ENCODE measurements at places on chromosomes 6 and 20.
A peak's percentile ranks its signal among the peaks of the same experiment; 100 is the strongest.

GRCh38 chr20:10263385-10264165 is 44.9 kb downstream of the SNAP25 start:
- peak; percentile 8 for DNase-seq

DNA sequence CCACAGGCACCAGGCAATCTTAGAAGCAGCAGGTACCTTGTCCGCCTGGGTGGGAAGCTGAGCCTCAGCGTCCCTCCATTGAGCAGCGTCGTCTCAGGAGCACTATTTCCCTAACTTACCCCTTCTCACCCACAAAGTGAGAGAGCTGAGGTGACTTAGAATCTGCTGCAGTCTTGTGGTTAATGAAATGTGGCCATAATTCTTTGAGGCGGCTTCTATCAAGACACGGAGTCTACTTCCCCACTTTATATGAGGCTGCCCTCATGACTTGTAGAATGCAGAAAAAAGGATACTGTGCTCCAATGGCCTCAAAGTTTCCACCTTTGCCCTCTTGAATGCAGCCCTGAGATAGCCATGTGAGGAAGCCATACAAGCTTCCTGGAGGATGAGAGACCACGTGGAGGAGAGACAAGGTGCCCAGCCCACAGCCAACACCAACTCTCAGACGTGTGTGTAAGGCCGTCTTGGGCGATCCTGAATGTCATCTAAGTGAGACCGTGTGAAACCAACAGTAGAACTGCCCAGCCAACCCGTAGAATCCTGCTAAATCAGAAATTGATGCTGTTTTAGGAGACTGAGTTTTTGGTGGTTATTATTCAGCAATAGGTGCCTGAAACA is 9.1 kb upstream of the TAGAP start:
- no peak for DNase-seq

DNA sequence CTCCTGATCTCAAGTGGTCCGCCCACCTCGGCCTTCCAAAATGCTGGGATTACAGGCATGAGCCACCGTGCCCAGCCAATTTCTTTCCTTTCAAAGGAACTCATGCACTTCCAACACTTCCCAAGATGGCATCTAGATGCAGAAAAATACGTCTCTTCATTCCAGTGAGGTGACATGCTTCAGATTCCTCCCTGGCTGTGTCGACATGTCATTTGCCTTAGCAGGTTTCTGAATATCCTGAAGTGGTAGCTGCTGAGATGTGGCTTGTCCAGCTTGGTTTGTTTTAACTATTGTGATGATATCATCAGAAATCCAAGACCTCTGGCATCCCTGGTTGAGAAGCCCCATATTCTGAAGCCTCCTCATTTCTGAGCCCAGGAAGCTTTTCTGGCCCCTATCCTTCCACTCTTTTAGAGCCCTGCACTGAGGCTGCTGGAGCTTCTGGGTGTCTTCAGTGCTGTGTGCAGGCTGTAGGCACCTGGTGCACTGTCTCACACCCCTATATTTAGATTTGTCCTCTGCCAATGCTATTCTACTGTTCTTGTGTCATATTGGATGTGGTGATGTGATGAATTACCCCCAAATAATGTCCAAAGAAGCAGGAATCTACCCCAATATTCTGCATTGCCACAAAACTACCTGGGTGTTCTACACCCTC is 73.3 kb upstream of the E2F3 start:
- no peak for DNase-seq

DNA sequence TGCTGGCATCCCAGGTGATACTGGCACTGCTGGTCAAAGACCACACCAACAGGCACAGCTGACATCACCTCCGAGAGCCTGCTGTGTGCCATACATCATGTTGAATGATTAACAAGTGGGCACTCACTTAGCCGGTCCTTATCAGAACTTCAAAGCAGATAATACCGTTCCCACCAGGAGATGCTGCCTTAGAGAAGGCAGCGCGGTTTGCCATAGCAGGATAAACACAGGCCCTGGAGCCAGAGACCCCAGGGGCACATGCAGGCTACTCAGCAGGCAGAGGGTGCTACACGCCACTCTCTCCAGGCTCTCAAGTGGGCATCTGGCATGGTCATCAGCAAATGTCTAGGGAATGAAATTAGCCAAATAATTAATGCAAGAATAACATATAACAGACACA is 86.5 kb upstream of the CST7 start:
- no peak for DNase-seq

GRCh38 chr6:19757036-19757435 is 80.1 kb upstream of the ID4 start:
- DNase-seq = no peak

- no peak for DNase-seq
Measured at GRCh38 chr6:151376440-151376839, 14.9 kb downstream of the ZBTB2 start.

DNA sequence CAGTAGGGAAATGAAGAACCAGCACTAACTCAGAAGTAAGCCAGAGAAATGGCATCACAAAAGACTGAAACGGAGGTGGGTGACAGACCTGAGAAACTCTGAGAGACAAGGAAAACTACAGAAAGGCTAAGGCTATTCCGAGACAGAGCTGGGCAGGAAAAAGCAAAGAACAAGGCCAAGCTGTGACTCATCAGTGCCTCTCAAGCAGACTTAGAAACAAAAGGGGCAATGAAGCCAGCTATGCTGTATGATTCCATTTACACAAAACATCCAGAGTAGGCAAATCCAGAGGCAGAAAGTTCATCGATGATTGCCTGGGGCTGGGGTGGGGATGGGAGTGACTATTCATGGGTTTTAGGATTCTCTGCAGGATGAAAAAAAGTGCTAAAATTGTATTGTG is 50.0 kb downstream of the SLC23A2 start:
- DNase-seq = peak; percentile 57

- DNase-seq = no peak
Measured at GRCh38 chr6:100096341-100096740, 102.3 kb upstream of the MCHR2 start.

DNA sequence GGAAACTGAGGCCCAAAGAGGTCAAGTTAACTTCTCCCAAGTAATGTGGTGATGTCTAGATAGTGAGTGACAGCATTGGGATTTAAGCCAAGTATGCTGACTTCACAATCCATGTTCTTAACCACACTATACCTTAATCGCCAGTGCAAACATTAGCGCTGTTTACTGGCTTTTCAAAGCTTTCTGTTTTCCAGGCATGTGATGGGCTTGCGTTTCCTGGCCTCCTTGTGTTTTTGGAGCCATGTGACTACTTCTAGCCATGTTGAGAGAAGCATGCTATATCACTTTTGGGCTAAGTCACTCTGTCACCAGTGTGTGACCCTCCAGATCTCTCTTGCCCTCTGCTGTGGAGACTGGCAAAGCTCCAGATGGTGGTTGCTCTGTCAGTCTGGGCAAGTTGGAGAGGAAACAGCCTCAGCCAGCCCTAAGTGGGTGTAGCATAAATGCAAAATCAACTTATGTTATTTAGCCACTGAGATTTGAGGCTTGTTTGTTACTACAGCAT is 76.9 kb downstream of the ANKRD6 start:
- DNase-seq = no peak

DNA sequence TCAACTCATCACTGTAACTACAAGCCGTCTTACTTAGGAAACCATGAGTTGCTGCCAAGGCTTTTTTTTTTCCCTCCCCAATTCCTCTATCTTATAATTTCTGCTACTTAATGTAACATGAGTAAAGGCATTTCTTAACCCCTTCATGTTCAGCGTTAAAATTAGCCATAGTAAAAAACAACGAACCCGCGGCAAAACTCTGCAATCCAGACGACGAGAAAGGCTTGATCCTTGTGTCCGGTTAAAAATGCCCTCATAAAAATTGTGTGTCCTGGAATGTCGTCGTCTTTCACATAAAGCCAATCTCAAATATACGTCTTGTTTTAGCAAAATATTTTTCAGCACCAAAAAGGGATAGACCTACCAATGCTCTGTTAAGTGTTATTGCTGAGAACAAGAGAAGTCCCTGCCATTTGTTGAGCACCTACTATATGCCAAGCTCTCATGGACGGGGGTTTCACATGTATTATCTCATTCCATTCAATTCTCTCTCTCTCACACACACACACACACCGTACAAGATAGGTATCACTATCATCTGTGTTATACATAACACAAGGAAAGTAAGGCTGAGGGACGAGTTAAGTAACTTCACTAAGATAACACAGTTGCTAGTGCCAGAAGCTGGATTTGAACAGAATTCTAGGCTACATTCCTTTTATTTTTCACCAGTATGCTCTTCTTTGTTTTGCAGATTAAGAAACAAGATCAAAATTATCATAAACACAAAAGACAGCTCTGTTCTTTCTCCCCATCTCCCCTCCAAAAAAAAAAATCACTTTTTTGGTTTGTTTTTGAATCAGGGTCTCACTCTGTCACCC is 683 bp upstream of the ARHGAP18 start:
- no peak for DNase-seq

- DNase-seq = no peak
Measured at GRCh38 chr6:5744497-5744896, 262.2 kb downstream of the NRN1 start.

- DNase-seq = no peak
Measured at GRCh38 chr6:158168040-158168289, at the start of gene SERAC1. SERAC1 (minus strand) TSS chr6:158168262; CDS start chr6:158158363, 9,899 bp downstream.

DNA sequence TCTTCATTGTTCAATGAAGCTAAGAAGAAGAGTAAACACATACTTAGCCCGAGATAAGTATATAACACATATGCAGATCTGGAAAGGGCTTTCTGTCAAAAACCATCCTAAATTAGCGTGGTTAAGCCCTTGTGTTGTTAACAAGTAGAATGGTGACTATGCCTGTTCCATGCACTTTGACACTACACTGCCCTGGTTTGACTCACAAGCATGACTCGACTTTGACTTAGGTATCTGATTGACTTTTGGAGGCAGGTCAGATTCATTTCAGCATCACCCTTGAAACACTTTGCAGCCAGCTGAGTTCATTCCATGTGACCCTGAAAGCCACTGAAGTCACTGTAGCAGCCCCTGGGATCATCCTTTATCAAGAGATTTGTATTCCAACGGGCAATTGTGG is 239.8 kb downstream of the TBX18 start:
- no peak for DNase-seq

GRCh38 chr6:132362442-132363185 is 38.7 kb downstream of the MOXD1 start:
- DNase-seq = peak; percentile 14

DNA sequence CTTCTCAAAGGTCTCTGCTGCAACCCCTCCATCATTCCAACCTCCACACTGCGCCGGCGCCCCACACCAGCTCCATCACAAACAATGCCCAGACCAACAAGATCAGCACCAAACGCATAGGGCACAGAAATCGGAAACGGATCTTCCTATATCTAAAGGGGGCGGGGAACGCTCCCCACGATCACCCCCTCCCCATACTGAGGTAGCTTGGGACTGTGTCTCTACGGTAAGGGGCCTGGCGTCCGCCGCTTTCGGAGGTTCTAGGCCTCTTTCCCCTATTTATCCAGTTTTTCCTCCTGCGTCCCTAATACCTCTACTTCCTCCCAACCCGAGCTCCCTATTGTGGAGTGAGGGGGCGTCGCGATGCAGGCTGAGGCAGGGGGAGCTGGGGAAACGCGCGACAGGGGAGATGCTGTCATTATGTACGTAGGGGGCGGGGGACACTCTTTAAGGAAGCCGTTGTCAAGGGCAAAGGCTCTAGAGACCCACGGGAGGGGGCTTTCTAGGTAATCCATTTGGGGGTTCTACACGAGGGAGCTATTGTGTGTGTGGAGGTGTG is 909 bp downstream of the DNAAF9 start:
- DNase-seq = peak; percentile 45

- DNase-seq = peak; percentile 38
Measured at GRCh38 chr20:55415567-55416142, 589.7 kb downstream of the CBLN4 start.

GRCh38 chr6:13286181-13286580 is 42.2 kb downstream of the TBC1D7 start:
- no peak for DNase-seq

DNA sequence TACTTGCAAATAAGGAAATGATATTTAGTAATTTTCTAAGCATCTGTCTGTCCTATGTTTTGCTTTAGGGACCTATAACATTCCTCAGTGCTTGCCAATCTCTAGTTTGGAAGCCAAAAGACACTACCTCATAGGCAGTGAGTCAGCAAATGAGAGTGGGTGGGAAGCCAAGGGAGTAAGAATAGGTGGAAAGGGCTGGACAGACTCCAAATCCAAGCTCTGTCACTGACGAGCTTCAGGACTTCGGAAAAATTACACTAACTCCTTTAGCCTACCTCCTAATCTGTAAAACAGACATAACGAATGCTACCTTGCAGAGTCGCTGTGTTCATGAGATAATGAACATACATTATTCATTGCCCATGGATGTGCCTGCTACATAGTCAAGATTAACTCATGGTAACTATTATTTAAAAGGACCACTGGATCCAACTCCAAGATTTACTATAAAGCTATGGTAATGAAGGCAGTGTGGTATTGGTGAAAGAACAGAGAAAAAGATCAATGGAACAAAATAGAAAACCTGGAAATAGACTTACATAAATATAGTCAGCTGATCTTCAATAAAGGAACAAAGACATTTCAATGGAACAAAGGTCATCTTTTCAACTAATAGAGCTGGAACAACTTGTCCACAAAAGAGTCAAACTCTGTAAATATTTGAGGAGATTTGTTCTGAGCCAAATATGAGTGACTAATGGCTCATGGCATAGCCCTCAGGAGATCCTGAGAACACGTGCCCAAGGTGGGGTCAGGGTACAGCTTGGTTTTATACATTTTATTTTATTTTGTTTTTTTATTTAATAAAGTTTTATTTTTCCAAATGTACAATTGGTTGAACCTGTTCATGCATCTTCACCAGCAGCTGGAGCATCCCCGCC is 64.1 kb downstream of the FAM50B start:
- DNase-seq = peak; percentile 77

DNA sequence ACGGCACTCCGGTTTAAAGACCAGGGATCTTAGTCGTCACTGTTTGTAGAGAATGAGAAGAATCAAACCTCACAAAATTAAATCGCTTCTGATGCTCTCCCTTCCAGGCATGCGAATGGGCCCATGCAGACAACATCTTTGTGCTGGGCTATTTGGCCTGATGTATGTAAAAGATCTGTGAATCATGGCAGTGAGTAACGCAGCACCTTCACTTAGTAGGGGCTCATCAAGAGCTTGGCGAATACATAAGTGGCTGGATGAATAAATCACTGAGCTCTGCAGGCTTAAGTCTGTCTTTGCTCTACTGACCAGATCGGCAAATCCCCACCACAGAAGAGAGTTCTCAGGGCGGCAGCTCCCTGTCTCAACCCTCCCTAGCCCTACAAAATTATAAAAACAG is 44.8 kb upstream of the AFDN start:
- no peak for DNase-seq

GRCh38 chr6:13327691-13328075 is 654 bp downstream of the TBC1D7 start:
- DNase-seq = no peak

GRCh38 chr6:3364391-3364790 is 92.5 kb downstream of the SLC22A23 start:
- no peak for DNase-seq

DNA sequence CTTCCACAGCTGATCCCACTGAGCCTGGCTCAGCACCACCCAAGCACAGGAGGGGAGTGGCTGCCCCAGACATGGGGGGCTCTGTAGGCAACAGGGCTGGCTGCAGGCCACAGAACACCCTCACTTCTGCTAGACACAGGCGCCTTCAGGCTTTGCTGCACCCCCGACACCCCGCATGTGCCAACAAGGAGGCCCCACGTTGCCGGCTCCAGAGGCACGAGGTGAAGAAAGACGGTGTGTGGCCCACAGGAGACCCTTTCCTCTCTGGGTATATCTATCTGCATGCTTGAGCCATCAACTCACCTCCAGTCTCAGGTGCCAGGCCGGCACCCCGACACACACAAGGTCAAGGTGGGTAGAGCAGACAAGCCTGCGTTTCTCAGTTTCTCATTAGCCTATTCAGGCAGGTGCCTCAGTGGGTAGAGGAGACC is 158.3 kb downstream of the DLL1 start:
- no peak for DNase-seq

GRCh38 chr6:134098276-134098675 is 45.9 kb upstream of the SLC2A12 start:
- DNase-seq = no peak

All from hepatocyte (in vitro differentiated cells).